ENCODE measurements at places on chromosomes 6 and 20.
A peak's percentile ranks its signal among the peaks of the same experiment; 100 is the strongest.

DNA sequence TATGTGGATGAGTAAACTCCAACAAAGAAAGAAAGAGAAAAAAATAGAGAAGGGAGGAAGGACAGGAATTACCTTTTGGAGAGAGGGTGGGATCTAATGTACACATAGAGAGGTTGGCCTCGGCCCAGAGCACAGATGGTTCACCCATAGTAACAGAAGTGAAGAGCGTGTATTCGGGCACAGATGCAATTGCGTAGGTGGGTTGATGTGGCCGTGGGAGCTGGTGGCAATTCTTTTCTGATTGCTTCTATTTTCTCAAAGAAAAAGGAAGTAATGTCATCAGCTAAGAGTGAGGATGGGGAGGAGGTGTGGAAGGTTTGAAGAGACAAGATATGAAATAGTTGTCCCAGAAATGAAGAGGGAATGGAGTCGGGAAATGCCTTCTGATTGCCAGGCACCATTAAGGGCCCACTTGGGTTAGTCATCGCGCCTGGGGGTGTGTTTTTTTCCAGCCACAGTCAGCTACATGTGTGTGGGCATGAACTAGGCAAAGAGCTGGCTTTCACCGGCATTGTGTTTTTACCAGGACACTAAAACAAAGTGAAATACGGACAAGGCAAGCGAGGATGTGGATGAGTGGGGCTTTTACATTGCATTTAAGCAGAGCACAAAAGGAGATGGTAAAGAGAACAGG is 158.7 kb downstream of the SYNE1 start:
- no peak for DNase-seq

- DNase-seq, result no peak
Observed at GRCh38 chr20:36102809-36103596, 51.5 kb upstream of the EPB41L1 start.

DNA sequence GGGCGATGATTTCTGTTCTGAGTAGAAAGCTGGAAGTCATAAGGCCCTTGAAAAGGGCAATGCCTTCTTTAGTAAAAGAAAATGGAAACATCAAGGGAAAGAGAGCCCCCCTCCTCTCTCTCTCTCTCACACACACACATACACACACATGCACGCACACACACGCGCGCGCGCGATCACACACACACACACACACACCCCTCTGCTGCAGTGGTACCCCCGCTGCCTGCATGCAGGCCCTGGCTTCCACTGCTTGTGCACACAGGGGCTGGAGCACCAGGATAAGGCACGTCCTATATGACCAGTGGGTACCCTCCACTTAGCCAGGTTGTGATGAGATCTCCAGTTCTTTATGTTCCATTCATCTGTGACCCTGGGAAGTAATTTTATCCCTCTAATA is 300.9 kb downstream of the SLC35F1 start:
- DNase-seq, result no peak

DNA sequence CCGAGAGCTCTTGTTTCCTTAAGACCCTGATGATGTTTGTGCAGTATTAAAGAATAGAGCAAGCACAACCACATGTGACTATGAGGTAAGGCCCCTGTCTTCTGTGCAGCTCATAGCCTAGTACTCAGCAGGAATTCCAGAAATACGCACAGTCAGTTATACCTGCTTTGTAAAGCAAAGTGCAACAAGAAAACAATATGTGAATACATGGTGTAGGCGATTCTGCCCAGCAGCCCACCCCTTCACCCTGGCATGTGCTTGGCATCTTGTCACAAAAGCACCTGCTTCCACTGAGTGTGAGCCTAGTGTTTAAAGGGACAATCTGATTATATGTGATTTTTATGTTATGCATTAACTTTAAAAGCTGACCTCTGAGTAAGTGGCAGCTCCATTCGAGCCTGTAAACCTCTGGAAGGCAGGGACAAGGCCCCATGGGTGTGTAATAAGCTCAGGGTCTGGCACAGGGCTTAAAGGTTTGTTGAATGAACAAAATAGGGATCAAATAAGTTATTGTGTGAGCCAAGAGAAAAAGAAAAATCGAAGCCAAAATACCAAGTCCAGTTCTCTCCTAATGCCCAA is 148.7 kb downstream of the DOK5 start:
- DNase-seq, result no peak

DNA sequence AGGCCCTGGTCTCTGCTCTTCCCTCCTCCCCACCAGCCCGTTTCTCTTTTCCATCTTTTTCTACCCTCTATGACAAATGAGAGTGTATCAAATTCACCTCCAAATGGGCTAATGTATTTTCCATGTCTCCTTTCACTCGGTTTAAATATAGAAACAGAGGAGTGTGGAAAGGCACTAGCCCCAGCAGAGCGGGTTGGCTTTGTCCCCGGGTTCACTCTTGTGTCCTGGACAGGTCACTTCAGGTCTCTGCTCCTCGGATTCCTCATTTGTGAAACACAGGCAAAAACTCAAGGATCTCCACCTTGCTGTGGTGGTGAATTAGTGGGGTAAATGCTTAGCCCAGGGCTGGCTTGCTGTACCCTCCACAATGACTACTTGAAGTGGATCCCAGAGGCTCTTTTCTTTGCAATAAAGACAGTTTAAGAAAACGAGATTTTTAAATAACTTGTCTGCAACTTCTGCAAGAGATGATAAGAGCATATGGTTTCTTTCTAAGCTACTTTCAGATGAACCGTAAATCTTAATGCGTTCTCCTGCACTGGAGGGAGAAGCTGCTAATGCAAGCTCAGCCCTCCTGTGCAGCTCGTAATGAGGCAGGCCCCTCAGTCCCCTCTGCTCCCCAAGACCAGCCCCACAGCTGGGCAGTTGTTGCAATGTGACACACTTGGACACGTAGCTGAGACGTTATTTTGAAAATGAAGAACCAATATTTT is 292.9 kb downstream of the THBS2 start:
- no peak for DNase-seq

DNA sequence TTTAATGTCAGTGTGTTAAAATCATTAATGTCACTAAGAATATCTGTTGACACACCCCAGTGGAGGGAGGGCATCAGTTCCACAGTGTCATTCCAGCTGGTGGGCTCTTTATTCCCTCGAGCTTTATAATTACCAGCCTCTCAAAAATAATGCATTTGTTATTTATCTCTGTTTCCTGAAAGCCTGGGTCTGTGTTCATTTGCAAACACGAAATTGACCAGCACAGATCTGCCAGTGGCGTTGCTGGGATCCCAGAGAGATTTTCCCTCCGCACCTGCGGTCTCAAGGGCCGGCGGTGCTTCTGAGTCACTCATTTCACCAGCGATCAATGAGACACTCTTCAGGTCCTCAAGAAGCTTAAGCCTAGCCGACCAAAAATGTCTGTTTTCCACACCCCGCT is 5.7 kb upstream of the PYGB start:
- peak; percentile 17 for DNase-seq

DNA sequence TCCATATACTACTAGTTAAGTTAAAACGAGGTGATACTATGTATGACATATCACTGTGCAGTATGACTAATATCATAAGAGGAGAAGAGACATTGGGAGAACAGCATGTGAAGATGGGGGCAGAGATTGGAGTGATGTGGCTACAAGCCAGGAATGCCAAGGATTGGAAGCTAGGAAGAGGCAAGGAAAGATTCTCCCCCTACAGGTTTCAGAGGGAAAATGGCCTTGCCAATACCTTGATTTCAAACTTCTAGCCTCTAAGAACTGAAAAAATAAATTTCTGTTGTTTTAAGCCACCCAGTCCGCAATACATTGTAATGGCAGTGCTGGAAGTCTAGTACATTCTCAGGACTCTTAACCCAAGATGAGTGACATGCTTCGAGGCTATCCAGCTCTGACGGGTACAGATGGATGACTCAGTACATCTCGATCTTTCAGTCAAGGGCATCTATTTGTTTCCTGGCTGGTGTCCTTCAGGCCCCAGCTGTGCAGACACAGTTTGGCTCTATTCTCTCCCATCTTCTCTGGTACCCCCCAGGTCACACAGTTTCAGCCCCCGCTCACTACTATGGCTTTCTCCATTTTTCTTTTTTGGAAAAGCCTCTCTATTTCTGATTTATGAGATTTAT is 55.5 kb upstream of the THEMIS start:
- DNase-seq, result no peak

DNA sequence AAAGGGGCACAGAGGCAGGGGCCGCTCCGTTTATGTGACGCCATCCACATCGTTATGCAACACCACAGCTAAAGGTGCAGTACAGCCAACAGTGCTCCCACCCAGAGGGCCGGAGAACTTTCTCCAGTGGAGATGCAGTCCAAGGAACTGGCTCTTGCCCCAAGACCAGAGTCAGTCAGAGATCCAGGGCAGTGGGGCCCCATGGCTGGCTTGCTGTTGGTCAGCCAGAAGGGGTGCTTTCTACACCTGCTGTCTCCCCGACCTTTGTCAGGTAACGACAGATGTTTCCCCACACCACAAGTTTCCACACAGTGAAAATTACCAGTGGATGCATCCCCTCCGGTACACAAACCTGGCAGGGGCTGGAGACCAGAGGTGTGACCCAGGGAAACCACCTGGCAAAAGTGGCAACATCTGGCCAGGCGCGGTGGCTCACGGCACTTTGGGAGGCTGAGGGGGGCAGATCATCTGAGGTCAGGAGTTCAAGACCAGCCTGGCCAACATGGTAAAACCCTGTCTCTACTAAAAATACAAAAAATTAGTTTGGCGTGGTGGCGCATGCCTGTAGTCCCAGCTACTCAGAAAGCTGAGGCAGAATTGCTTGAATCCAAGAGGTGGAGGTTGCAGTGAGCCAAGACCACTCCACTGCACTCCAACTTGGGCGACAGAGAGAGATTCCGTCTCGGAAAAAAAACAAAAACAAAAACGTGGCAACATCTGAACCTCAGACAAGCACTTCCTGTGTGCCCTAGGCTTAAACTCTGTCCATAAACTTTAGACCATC is 34.9 kb downstream of the UBE2V1 start:
- peak; percentile 72 for DNase-seq

GRCh38 chr6:107186047-107186446 is 70.7 kb upstream of the BEND3 start:
- no peak for DNase-seq

DNA sequence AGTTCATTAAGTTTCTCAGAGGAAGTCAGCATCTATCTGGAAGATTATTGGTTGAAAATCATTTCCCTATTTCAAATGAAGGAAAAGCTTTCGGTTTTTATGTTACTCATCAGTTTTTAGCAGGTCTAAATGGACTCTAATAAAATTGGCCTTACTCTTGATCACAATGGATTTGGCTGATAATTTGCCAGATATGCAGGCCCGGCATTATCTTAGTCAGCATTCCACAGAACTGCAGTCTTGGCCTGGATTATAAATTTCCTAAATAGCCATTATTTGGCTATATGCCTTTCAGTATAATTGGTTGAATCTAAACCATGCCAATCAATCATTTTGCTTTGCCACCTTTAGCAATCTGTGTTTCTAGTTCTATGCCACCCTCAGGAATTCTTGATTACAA is 91.7 kb upstream of the KCNQ5 start:
- no peak for DNase-seq

DNA sequence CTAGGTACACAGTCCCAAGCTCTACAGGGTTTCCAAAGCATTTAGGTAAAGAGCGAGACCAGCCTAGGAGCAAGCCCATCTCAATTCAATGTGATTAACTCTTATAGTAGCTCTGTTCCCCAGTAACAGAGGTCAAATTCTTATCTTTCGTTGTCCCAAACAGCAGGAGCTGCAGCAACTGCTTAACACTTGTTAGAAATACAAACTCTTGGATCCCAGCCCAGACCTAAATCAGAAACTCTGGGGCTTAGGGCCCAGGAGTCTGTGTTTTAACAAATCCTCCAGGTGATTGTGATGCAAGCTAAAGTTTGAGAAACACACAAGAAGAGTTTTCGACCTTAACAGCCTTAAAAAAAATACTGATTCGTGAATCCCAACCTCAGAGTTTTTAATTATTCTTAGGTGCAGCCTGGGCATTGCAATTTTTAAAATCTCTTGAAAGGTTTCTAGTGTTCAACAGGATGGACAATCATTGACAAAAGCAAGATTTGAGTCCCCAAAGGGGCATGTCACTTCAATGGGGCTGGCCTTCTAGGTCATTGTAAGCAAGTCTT is 127.4 kb upstream of the HCRTR2 start:
- DNase-seq, result no peak

- no peak for DNase-seq
Observed at GRCh38 chr20:2357114-2357513, 23.6 kb upstream of the TGM6 start.

- no peak for DNase-seq
Observed at GRCh38 chr6:45707176-45707575, 308.5 kb downstream of the CLIC5 start.

DNA sequence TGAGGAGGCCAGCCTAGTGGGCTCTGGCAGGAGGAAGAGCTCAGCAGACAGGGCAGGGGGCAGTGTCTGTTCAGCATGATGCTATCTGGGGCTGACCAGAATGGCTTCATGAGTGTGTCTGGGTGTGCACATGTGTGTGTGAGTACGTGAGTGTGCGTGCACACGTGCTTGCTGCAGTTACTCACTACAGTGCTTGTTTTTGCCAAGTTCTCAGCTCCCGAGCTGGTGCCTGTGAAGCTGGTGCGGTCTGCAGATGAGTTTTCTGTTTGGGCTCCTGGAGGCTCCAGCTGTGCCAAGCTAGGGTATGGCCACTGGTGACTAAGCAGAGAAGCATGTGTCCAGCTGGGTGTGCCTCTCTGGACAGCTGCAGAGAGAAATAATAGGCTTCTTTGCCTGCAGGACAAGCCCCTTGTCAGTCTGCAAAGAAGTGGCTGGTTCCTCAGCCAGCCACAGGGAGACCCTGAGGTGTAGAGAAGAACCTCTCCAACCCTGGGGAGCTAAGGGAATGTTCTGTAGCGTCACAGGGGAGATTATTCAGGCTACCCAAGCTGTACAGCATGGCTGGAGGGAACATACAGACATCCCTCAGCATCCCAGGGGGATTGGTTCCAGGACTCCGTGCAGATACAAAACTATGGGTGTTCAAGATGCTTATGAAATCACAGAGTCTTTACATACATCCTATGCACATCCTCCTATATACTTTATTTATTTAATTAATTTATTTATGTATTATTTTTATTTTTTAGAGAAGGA is 40.2 kb upstream of the FAM50B start:
- DNase-seq, result peak; percentile 86

DNA sequence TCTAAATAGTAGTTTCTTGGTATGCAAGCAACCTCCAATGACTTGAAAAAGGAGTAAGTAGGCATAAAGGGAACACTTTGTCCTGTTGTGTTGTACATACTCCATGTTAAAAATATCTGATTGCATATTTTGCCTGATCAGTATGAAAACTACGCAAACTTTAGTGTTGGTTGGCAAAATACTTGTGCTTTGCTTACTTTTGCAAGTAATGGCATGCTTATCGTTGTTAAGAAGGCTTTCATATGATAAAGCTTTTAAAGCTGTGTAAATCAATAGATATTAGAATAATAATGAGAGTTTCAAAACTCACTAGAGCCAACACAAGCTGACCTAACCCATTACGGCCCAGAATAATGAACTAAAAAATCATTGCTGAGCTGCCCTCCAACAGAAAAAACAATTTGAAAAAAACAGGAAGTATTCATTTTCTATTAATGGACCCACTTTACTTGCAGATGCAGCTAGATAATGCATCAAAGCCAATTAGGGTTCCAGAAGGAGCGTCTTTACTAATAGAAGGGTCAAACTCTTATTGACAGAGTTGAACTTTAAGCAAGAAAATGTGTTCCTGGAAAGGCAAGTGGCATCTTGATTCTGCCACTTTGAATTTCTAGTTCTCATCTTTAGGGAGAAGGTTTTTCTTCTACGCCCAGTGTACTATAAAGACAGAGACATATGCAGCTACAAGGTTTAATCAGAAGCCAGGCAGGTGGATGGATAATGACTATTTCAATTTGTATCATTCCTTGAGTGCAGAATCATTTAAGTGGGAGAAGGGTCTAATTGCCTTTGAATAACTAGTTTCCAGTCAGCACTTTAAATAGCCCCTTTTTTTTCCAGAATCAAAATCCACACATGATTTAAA is 82.2 kb downstream of the SNAP25 start:
- no peak for DNase-seq

GRCh38 chr6:6320901-6321300 is 439 bp upstream of the F13A1 start:
- no peak for DNase-seq
